Left renal cortex interstitium (tissue), 4 donors: ENCODE measurements at places on chromosomes 5 and 9.

DNA sequence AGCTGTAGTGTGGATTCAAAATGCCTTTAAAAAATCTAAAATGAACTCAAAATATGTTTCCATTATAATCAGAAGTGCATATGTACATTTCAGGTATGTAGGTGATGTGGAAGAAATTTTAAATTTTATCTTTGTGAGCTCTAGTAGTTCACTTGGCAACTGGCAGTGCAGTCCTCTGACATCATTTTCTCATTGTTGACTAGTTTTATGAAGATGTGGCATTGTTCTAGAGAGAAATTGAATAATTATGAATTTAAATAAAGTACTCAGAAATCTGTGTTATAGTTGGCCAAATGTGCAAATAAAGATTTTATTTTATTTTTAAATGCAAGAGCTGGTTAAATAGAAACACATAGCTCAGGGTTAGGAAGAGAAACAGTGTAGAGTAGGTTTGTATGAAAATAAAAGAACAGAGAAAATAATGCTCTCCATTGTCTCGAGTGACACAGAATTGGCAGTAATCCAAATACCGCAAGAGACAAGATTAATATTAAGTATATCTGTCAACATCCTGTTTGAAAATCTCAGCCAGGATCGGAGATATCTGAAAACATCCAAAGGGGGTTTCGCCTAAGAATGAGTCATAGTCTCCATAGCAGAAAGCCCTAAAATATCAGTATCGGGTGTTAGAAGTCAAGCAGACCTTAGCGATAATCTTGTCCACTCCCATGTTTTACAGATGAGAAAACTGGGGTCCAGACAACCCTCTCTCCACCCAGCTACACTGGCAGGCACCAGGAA is 189.4 kb downstream of the CCDC192 start:
- no peak for DNase-seq

GRCh38 chr9:121529237-121529987 is 29.8 kb upstream of the GGTA1 start:
- no peak for DNase-seq

DNA sequence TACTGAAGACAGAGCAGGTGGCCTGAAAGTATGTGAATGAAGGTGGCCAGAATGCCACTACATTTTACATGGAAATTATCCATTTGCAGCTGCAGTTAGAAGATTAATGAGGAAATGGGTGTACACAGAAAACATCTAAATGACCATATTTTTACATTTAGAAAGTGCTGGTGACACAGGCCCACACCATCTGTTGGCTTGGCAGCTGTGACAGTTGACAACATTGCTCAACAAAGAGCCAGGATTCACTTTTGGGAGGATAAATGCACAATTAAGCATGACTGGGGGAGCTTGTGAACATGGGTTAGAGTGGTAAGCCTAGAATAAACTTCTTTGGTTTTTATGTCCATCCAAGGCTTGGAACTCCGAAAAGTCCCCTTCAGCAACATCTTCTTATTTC is 360.5 kb downstream of the KCTD16 start:
- no peak for DNase-seq

DNA sequence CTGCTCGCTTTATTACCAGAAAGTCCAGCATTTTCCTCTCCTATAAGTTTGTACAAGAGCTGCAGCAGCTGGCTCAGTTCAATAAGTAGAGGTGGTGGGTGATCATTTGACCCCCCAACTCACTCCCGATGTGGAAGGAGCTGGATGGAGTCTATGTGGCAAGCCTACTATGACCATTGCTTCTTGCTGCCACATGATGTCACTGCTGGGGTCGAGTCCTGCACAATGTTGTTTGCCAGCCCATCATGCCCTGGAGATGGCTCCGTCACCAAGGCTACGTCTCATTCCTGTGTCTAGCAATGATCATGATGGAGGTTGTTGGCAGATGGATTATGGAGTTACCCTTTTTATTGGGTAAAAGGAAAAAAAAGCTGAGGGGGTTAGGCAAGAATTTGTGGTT is 266.3 kb downstream of the PSAT1 start:
- no peak for DNase-seq

DNA sequence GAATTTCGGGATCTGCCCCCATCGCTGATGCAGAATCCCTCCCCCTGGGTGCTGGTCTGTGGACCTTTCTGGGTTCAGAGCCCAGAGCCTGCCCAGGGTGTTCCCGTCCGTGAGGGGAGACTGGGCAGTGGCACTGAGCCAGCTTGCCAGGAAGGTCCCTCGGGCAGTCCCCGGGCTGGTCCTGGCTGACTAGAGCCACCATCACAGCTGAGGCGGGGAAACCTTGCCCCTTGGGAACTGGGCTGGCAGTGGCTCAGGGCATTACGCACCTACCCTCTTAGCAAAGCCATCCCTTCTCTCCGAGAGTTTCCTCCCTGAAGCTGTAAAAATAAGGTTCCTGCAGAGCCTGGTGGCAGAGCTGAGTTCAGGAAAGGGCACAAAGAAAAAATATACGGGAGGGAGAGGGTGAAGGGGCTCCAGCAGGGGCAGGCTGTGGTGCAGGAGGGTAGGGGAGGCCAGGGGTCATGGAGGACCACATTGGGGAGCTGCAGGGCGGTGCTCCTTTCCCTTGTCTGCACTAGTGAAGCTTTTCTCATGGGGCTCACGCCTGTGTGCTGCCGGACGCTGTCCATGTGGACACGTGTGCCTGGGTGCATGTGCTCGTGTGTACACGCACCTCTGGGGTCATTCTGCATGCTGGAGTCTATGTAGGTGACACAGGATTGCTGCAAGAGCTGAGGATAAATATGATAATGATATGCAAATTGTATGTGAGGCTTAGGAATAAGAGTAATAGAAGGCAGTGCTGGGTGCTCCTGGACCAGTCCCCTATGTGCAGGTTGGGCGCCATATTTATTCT is 118.9 kb downstream of the LHX2 start:
- no peak for DNase-seq

- no peak for DNase-seq
Observed at GRCh38 chr9:4502444-4502843, 12.2 kb downstream of the SLC1A1 start.

GRCh38 chr9:35711501-35712428 is 20.2 kb downstream of the TLN1 start:
- DNase-seq, result no peak

- DNase-seq, result no peak
Observed at GRCh38 chr5:9587135-9587534, 41.3 kb upstream of the SEMA5A start.
